ENCODE measurements at places on chromosomes 2 and 18. TPM values are rescaled to one million over a fixed set of nuclear protein-coding genes. Genes with fewer than 3 reads are reported as not detected.

DNA sequence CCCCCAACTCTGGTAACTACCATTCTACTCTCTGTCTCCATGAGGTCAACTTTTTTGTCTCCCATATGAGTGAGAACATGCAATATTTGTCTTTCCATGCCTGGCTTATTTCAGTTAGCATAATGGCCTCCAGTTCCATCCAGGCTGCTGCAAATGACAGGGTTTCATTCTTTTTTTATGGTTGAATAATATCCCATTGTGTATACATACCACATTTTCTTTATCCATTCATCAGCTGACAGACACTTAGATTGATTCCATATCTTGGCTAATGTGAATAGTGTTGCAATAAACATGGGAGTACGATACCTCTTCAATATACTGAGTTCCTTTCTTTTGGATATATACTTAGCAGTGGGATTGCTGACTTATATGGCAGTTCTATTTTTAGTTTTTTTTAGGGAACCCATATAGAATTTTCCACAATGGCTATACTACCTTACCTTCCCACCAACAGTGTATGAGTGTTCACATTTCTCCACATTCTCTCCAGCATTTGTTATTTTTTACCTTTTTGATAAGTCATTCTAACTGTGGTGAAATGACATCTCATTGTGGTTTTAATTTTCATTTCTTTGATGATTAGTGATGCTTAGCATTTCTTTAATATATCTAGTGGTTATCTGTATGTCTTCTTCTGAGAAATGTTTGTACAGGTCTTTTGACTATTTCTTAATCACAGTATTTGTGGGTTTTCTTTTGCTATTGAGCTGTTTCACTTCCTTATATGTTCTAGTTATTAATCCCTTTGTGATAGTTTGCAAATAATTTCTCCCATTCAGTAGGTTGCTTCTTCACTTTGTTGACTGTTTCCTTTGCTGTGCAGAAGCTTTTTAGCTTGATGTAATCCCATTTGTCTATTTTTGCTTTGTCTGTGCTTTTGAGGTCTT is 112.2 kb downstream of the SRBD1 start:
- DNase-seq = no peak

- DNase-seq = peak; percentile 50
These were observed 54.2 kb downstream of the SERTAD2 start for GRCh38 chr2:64599469-64599868.

DNA sequence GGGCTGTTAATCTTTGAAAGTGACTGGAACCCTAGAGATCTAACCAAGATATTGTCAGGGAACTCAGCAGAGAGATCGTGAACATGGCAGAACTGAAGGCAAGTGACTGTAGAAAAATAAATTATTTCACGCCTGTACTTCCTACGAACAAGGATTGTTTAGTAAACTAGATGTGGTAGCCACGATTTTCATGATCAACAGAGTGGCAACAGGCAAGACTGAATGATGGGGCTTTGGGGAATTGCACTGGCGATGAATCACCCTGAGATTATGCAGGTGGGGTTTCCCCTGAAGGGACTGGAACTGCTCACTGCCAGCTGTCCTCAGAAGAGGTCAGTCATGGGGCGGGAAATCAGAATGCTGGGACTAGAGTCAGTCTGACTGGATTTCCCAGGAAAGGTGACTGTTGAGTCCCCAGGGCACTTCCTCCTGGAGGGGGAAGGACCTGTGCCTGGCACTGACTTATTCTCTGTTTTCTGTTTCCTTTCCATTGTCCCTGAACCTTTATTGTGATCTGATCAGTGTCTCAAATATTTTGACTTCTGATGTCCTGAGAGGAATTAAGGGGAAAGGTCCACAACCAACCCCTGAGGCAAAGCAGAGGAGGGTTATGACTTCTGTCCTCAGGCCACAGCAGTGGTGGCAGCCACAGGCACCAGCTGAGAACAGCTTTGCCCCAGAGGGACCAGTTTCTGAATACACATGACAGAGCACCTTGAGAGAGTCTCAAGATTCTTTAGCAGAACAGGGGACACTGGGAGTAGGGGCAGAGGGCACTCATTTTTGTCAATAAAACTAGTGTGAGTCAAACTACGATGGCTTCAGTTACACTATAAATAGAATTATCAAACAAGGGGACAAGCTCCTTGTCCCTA is 70.0 kb downstream of the NAB1 start:
- peak; percentile 29 for DNase-seq

DNA sequence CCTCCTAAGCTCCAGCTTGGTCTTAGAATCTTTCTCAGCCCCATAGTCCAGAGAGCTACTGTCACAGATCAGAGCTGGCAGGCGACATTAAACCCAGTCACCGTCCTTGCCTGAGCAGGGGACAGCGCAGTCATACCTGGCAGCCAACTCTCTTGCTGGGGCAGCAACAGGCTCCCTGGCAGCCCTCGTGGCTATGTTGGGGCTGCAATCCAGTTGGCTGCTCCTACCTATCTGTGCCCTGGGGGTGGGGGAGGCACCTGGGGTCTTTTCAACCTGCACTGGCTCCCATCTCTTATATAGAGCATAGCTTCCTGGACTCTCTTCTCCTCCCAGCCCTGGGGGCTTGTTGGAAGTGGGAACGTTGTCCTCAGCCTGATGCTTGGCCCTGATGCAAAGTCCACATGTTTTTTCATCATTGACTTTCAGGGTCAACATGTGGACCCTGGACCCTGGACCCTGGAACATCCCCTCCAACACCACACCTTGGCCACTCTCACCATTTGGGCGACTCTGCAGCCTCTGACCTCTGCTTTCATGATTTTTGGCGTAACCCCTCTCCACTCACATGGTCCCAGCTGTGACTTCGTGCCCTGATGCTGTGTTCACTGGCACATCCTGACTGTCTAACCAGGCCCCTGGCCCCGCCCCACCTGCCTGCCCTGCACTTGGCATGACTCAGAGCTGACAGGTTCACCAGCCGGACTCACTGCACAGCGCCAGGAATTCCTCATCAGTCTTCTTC is 45.6 kb downstream of the ATOH8 start:
- no peak for DNase-seq

DNA sequence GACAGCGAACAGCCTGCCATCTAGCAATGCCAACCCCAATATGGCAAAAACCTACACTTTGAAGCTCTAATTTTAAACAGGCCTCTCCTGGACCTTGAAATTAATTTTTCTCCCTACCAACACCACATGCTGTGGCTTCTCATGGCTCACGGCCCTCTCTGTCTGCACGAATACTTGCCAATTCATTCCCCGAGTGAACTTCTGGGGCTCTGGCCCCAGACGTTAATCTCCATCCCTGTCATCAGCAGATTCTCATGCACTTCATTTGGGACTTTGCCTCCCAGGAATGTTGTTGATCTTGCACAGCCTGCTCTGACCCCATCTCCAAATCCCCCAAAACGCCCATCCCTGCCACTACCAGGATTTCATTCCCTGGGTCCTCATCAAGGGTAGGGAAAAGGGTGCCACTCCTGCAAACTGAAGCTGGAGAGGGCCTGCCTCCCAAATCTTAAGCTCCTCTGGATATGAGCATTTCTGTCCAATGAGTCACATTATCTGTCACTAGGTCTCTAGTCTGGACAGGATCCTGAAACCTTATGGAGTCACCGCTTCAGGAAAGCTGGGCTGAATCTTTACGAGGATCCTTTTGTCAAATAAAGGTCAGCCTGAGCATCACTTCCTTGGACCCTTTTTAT is 10.4 kb downstream of the FIGLA start:
- DNase-seq = no peak

GRCh38 chr18:48059455-48060010 is 129.1 kb upstream of the SMAD2 start:
- no peak for DNase-seq

DNA sequence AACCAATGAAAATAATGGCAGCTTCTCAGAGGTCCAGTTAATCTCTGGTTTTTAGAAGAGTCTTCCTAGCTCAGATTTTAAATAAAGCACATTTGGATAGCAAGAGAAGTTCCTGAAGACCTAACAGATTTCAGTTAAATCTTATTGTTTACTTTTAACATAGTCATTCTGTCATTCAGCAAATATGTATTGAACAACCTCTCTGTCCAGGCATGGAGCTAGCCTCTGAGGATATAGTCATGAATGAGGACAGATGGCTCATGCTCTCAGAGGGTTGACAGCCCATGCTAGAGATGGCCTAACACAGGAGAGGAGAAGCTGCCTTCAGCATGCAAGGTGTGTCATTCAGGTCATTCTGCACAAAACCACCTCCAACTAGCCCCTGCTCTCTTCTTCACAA is 6.2 kb downstream of the CCBE1 start:
- peak; percentile 46 for DNase-seq

DNA sequence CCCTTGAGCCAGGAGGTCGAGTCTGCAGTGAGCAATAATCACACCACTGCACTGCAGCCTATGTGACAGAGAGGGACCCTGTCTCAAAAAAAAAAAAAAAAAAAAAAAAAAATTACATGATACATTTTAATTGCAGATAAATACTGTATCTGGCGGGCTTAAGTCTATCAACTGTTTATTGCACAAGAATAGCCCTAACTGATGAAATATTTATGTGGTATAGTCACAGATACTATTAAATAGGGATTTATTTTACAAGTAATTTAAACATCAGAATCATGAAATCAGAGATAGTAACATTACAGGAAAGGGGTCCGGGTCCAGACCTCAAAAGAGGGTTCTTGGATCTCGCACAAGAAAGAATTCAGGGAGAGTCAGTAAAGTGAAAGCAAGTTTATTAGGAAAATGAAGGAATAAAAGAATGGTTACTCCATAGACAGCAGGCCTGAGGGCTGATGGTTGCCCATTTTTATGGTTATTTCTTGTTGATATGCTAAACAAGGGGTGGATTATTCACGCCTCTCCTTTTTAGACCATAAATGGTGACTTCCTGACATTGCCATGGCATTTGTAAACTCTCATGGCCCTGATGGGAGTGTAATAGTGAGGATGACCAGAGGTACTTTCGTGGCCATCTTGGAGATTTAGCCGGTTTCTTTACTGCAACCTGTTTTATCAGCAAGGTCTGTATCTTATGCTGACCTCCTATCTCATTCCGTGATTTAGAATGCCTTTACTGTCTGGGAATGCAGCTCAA is 166.6 kb downstream of the PMAIP1 start:
- no peak for DNase-seq

DNA sequence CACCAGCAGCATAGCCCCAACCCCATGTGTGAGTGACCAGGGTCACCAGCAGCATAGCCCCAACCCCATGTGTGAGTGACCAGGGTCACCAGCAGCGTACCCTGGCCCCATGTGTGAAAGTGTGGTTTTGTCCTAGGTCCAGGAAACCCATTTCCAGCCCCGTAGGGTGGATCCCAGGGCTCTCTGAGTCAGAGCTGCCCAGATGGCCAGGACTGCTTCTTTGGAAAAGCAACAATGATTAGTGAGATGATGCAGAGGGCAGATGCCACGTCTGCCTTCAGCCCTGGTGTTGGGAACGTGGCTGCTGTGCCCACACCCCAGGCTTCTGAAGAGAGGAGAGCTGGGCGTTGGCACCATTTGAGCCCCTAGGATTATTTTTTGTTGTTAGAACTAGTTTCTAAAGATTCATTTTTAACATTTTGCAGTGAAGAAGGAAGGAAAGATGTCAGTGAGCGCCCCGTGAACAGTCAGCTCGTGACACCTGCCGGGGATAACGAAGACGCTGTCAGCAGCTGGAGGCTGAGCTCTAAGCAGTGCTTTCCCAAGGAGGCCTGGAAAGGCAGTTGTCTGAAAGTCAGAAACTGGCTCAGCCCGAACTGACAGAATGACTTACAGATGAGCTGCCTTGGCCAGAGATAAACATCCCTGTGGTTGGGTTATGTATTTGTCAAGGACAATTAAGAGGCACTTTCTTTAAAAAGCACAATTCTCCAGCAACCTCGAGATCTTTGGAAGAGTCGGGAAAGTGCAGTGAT is 32.1 kb upstream of the KCNG2 start:
- DNase-seq = no peak

The LBX2 gene
- 1.7 TPM for total RNA-seq

The TEX44 gene
- total RNA-seq = not detected

The PDCD1 gene
- total RNA-seq = 0.36 TPM

The SIX3 gene
- not detected for total RNA-seq

The CNTNAP5 gene
- not detected for total RNA-seq

The SLC66A2 gene
- total RNA-seq = 119 TPM

The NYAP2 gene
- total RNA-seq = not detected

The TMEM247 gene
- not detected for total RNA-seq

The CD28 gene
- 0.34 TPM for total RNA-seq
